Sciatic nerve (tissue), 2 donors: ENCODE measurements at places on chromosomes 3 and 15. TPM values are rescaled to one million over a fixed set of nuclear protein-coding genes. Genes with fewer than 3 reads are reported as not detected.

DNA sequence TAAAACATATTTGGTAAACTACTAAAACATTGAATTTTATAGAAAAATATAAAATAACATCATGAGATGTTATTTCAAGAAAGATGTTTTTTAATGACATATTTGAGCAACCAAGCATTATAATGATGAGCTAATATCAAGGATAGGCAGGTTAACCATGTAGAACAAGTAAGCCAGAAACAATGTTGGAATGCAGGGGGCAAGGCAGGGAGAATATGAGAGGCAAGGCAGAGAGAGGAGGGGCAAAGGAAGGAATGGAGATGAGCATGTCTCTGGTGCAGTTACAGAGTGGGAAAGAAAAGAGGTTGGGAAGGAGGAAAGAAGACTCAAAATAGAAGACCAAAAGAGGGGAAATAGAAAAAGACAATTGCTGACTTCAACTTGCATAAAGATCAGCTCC is 390.4 kb downstream of the MCTP2 start:
- no peak for DNase-seq

DNA sequence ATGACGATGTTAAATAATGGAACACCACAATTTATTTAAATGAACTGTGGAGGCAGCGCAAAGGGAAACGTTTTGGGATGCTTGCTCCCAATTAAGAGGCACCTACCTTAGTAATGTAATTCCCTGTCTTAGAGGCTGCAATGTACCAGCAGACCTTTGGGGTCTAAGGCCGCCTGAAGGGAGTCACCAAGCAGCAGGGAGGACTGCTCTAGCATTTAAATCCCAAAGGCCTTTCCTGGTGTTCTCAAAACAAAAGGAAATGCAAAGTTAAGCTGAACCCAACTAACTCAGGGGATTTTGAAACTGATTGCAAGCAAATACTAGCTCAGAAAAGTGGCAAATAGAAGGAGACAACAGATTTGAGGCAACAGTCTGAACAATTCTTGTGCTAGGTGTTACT is 510.8 kb downstream of the GABRG3 start:
- DNase-seq, result no peak

DNA sequence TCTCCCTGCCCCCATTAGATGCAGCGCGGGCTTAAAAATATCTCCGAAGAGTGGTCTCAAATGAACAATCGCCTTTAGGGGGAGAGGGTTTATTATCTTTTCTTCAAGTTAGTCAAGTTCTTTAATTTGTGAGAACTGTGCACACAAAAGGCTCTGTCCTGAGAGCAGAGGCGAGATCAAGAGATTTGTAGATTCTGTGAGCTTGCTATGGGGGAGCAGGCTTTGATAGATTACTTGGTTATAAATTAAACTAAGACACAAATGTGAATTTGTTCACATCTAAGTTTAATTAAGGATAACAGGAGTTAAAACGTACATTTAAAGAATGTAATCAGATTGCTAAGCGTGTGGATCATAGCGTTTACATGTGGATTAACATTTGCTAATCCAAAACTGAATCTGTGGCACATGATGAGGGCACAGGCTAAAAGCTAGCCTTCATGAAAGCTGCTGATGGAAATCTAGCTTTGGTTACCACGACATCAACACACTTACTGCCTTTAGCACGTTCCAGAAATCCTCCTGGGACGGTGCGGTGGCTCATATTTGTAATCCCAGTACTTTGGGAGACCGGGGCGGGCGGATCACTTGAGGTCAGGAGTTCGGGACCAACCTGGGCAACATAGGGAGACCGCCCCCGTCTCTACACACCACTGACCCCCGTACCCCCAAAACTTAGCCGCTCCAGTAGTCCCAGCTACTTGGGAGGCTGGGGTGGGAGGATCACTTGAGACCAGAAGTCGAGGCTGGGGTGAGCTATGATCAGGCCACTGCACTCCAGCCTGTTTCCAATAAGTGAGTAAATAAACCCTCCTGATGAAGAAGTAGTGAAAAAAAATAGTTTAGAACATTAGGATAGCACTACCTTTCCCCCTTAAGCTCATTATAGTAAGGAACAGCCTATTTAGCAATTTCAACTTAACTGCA is 1.0 kb upstream of the PRTG start:
- no peak for DNase-seq

DNA sequence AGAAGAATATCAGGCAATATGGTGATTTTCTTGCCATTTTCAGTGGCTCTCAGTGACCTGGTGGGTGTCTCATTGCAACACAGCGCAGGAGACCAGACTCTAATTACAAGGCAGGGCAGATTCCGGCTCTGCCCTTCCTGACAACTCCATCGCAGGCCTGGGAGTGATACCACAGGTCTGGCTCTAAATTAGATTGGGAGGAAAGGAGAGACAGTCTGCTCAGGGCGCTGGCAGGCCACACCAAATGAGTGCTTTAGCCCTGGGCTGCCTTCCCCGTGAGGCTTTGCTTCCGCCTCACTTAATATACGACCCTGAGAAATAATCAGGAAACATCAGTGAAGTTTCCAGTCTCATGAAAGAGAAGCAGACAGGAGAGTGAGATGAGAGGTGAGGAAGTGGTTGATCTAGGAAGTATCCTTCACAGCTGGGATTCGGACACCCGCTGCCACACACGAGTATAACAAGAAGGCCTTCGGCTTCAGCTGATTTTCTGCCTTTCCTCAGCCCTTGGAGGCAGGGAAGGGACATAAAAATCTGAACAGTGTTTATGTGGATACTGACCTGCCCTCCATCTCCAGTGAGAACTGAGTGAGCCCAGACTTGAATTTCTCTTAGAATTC is 73.7 kb upstream of the PROK2 start:
- no peak for DNase-seq

GRCh38 chr3:63931290-63931689 is 19.1 kb upstream of the SCAANT1 start:
- no peak for DNase-seq

DNA sequence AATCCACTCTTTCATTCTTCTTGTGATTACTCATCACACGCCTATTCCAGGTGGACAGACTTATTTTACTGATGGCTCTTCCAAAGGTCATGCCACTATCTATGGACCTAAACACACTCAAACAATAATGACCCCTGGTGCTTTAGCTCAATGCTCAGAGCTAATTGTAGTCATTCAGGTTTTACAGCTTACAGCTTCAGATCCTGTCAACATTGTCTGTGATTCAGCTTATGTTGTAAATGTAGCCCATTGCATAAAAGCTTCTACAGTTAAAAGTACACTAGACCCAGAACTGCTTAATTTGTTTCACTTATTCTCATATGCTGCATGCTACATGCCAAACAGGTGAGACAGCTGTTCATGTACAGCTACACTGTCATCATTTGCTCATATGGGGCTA is 49.2 kb downstream of the LSM3 start:
- DNase-seq, result no peak

GRCh38 chr15:72584006-72584405 is 70.5 kb upstream of the GOLGA6B start:
- no peak for DNase-seq

DNA sequence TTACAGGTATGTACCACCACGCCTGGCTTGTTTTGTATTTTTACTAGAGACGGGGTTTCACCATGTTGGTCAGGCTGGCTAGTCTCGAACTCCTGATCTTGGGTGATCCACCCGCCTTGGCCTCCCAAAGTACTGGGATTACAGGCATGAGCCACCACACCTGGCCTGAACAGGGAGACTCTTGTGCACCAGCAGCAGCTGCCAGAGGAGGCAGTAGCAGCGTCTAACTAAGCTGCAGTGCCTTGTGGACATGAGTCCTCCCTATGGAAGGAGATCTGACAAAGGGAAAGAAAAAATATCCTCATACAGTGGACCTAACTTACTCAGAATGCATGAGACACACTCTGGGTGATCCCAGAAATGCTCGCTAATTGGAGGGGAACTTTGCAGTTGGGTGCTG is 36.8 kb upstream of the NEO1 start:
- DNase-seq, result no peak

DNA sequence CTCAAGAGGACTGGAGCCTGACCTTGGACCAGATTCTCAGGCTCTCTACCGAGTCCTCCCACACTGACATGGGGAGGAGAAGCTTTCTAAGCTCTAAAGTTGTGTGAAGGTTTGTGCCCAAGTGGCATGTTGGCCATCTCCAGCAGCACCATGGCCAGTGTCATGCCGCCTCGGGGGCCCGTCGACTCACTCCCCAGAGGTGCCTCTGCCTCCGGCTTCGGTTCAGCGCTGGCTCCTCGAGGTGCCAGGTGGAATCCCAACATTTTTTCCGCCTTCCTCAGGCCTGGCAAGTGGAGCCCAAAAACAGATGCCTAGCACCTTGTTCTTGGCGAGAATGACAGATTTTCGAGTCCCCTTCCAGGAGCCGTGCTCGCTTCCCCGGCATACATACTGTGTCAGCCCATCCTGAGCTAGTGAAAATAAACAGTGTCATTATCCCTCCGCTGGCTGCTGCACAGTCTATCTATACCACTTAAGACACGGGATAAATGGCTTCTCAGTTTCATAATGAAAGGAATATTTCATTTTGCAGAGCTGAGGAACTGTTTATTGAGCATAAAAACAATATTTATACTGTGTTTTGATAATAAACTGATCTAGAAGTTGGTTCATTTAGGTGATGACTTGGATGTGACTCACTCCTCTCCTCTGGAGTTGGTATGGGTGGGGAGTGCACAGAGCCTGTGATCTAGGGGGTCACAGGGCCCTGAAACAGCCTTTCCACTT is 328.5 kb upstream of the TLE3 start:
- DNase-seq, result no peak

- no peak for DNase-seq
These were observed 100.5 kb downstream of the CHRNA7 start for GRCh38 chr15:32130823-32131222.

DNA sequence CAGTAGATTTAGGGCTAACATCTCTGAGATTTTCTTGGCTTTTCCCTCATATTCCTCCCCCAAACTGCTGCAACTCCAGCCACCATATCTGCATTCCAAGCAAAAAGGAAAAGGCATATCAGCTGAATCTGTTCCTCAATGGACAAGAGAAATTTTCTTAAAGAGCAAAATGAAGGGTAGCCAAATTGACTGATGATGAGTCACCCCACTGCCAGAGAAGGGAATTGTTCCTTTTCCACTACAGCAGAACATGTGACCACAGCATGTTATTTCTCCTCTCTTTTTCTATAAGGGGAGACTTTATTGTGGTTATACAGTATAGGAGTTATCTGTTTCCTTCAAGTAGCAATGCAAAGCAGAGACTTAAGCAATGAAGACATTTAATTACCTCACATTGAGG is 172.5 kb downstream of the MTHFS start:
- DNase-seq, result no peak

GRCh38 chr3:15462451-15462850 is 35.1 kb downstream of the EAF1 start:
- no peak for DNase-seq

GRCh38 chr15:94174399-94174802 is 57.0 kb upstream of the MCTP2 start:
- DNase-seq, result no peak

- no peak for DNase-seq
These were observed 42.5 kb downstream of the LPP start for GRCh38 chr3:188196232-188196990.

DNA sequence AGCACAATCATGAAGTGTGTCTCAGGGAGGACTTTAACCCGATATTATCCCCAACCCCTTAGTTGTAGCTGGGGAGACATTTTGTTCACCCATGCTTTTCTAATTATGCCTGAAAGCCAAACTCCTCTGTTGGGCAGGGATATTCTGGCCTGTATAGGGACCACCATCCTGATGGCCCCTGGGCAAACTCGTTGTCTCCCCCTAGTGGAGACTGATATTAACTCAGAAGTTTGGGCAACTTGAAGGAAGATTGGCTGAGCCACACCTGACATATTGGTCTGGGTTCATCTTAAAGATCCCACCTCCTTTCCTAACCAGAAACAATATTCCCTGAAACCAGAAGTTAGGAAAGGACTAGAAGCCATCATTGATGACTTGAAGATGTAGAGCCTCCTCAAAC is 42.3 kb downstream of the TM4SF18 start:
- no peak for DNase-seq

DNA sequence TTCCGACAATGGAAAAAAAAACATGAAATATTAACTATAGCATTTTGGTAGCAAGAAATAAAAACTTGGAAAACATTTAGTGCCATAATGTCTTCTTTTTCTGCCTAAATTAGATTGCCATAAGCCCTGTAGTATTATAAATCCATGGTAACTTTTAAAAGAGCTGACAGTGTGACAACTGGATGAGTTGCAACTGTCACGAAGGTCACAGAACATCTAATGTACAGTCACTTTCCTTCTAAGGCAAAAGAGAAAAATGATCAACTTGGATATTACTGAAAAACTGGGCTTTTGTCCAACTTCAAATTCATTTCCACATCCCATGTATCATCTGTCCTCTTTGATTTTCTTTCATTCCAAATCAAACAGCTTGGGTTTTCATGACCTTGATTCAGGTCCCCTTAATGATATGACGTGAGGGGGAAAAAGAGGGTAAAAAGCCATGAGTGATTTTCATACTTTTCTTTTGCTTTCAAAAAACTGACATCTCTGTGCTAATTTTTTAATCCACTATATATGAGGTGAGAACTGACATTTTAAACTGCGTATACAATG is 602 bp downstream of the CPB1 start:
- no peak for DNase-seq

DNA sequence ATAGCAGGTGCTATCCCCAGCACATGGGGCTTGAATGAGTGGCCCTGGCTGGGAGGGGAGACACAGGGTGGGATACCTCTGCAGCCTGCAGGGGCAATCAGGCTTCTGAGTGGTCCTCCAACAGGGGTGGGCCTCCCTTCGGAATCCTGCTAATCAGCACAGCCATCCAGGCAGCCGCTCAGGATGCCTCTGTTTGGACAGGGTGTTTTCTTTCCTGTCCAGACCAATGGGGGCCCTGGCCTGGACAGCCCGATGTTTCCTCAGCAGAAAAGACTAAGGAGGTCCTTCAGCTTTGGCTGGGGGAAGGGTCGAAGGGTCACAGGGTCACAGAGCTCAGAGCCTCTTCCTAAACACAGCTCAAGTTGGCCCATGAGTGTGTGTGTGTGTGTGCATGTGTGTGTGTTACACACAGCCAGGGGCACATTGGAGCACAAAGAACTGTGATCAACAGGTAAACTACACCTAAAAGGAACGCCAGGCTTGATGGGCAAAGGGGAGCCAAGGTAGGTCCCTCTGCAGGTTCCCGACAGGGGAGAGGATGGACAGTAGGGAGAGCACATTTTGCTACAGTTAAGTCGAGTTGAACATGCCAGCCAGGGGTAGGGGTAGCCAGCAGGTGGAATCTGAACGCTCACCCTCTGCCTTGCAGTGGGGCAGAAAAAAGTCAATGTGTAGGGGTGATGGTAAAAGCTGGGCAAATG is 1.1 kb upstream of the HAPLN3 start:
- DNase-seq, result no peak

GRCh38 chr3:171005648-171006047 is 20.9 kb downstream of the SLC2A2 start:
- no peak for DNase-seq

- DNase-seq, result no peak
These were observed 98.5 kb upstream of the MYO5C start for GRCh38 chr15:52394118-52394517.

PATL2 gene
- total RNA-seq, result 2.9 TPM

TEX9 gene
- total RNA-seq, result 8.1 TPM

ACSBG1 gene
- total RNA-seq, result 0.18 TPM

CERS3 gene
- 0.36 TPM for total RNA-seq
